CD8-positive, alpha-beta memory T cell (primary cell): ENCODE measurements at places on chromosomes 6 and 20. TPM values are rescaled to one million over a fixed set of nuclear protein-coding genes. Genes with fewer than 3 reads are reported as not detected.

DNA sequence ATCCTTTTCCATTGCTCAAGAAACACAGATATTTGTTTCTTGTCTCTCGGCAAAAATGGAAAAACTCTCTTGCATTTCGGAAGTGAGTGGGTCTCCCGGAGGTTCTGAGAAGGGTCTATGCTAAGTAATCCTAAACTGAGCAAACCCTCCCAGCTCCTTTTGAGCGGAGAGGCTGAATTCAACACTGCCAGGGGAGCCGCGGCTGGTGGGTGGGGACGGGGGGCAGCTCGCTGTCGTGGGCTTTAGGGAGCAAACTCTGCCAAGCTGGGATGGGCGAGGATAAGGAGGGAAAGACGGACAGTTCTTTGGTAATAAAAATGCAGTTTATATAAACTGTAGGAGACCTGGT is 211.4 kb downstream of the FOXC1 start:
- H3K4me3 ChIP-seq: no peak overlapping the region
- no peak overlapping the region for H3K27ac ChIP-seq
- H3K4me1 ChIP-seq: no peaks in the 10 kb centered on the region
- no peaks in the 10 kb centered on the region for H3K27me3 ChIP-seq
- no peak for DNase-seq

DNA sequence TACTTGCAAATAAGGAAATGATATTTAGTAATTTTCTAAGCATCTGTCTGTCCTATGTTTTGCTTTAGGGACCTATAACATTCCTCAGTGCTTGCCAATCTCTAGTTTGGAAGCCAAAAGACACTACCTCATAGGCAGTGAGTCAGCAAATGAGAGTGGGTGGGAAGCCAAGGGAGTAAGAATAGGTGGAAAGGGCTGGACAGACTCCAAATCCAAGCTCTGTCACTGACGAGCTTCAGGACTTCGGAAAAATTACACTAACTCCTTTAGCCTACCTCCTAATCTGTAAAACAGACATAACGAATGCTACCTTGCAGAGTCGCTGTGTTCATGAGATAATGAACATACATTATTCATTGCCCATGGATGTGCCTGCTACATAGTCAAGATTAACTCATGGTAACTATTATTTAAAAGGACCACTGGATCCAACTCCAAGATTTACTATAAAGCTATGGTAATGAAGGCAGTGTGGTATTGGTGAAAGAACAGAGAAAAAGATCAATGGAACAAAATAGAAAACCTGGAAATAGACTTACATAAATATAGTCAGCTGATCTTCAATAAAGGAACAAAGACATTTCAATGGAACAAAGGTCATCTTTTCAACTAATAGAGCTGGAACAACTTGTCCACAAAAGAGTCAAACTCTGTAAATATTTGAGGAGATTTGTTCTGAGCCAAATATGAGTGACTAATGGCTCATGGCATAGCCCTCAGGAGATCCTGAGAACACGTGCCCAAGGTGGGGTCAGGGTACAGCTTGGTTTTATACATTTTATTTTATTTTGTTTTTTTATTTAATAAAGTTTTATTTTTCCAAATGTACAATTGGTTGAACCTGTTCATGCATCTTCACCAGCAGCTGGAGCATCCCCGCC is 64.1 kb downstream of the FAM50B start:
- peaks cover 4% of the 10 kb centered on the region for H3K27me3 ChIP-seq
- no peaks in the 10 kb centered on the region for H3K36me3 ChIP-seq
- H3K4me3 ChIP-seq: no peak overlapping the region

- no peak for DNase-seq
- H3K27ac ChIP-seq: no peak overlapping the region
- no peaks in the 10 kb centered on the region for H3K27me3 ChIP-seq
- H3K4me3 ChIP-seq: no peak overlapping the region
- H3K36me3 ChIP-seq: peaks cover 10% of the 10 kb centered on the region
Measured at GRCh38 chr20:58450254-58450653, 61.2 kb downstream of the VAPB start.

DNA sequence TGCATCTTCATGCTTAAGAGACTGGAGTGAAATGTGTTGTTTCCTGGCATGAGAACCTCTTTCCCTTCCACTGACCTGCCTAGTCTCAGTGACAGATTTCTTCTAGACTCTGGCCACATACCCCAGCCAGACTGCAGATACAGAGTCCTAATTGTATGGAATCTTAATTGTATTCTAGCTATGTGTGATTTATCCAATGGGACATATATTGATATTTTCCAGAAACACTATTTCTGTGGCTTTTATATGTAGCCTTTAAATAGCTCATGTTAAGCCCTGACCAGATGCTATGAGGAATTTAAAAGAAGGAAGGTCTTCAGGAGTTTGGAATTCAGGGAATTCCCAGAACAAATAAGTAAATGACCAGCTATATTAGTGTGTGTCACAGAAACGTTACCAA is 99.0 kb downstream of the FIG4 start:
- no peak overlapping the region for H3K27ac ChIP-seq
- no peaks in the 10 kb centered on the region for H3K27me3 ChIP-seq
- no peak for DNase-seq

GRCh38 chr20:16548068-16548672 is 25.1 kb downstream of the KIF16B start:
- no peaks in the 10 kb centered on the region for H3K36me3 ChIP-seq
- no peak overlapping the region for H3K4me3 ChIP-seq
- H3K27ac ChIP-seq: no peak overlapping the region
- H3K4me1 ChIP-seq: no peaks in the 10 kb centered on the region
- no peaks in the 10 kb centered on the region for H3K27me3 ChIP-seq

DNA sequence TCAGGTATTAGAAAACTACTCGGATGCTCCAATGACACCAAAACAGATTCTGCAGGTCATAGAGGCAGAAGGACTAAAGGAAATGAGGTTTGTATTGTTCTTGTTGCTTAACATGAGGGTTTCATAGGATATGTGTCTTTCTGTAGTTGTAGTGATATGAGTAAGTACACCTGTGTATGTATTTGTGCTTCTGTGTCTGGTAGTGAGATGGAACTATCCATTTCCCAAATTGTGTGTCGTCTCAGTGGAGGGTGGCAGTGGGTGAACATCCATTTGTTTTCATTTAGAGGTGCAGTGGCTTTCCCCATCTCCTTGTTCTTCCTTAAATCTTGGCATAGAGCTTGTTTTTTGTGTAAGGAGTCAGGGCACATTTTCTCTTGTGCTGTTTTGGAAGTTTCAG is 8.2 kb downstream of the ASXL1 start:
- H3K4me1 ChIP-seq: peaks cover 69% of the 10 kb centered on the region
- H3K4me3 ChIP-seq: no peak overlapping the region
- DNase-seq: no peak

GRCh38 chr6:31308050-31308844 is 36.4 kb upstream of the HLA-C start:
- H3K27me3 ChIP-seq: peaks cover 3% of the 10 kb centered on the region
- H3K4me3 ChIP-seq: peak overlapping the region; percentile 57
- DNase-seq: peak; percentile 47
- H3K36me3 ChIP-seq: no peaks in the 10 kb centered on the region
- peaks cover 3% of the 10 kb centered on the region for H3K4me1 ChIP-seq
- no peak overlapping the region for H3K27ac ChIP-seq

GRCh38 chr6:130105996-130106704 is 87.8 kb downstream of the L3MBTL3 start:
- no peak for DNase-seq
- H3K27ac ChIP-seq: no peak overlapping the region
- H3K4me3 ChIP-seq: no peak overlapping the region
- H3K27me3 ChIP-seq: no peaks in the 10 kb centered on the region
- H3K36me3 ChIP-seq: no peaks in the 10 kb centered on the region
- H3K4me1 ChIP-seq: no peaks in the 10 kb centered on the region

GRCh38 chr6:40668203-40668602 is 81.0 kb upstream of the LRFN2 start:
- DNase-seq: no peak
- H3K36me3 ChIP-seq: no peaks in the 10 kb centered on the region
- H3K4me1 ChIP-seq: no peaks in the 10 kb centered on the region

DNA sequence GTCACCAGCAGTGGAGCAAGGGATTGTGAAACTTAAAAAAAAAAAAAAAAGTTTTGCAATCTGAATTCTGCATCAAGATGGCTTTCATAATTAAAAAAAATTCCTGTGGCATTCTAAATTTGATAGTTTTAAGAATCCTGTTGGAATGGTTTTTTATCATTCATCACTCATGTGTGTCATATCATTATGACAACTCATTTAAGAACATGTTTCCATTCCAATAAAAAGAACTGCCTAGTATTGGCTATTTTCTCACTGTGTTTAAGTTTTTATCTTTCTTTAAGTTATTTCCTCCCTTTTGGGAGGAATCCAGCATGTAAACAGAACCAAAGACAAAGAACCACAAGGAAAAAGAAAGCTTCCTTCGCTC is 26.2 kb upstream of the RHAG start:
- no peaks in the 10 kb centered on the region for H3K27me3 ChIP-seq
- DNase-seq: no peak
- H3K4me1 ChIP-seq: no peaks in the 10 kb centered on the region
- no peak overlapping the region for H3K27ac ChIP-seq

- no peak for DNase-seq
- peaks cover 13% of the 10 kb centered on the region for H3K27me3 ChIP-seq
- H3K4me3 ChIP-seq: no peak overlapping the region
- no peak overlapping the region for H3K27ac ChIP-seq
- no peaks in the 10 kb centered on the region for H3K4me1 ChIP-seq
Measured at GRCh38 chr6:166637812-166638572, 10.9 kb upstream of the RPS6KA2 start.

- H3K27ac ChIP-seq: no peak overlapping the region
- no peak overlapping the region for H3K4me3 ChIP-seq
- DNase-seq: no peak
- no peaks in the 10 kb centered on the region for H3K36me3 ChIP-seq
Measured at GRCh38 chr20:58149437-58150091, 78.9 kb downstream of the ANKRD60 start.

GRCh38 chr20:15550116-15550870 is 1023.0 kb downstream of the KIF16B start:
- DNase-seq: no peak
- H3K27me3 ChIP-seq: no peaks in the 10 kb centered on the region
- no peak overlapping the region for H3K27ac ChIP-seq

DNA sequence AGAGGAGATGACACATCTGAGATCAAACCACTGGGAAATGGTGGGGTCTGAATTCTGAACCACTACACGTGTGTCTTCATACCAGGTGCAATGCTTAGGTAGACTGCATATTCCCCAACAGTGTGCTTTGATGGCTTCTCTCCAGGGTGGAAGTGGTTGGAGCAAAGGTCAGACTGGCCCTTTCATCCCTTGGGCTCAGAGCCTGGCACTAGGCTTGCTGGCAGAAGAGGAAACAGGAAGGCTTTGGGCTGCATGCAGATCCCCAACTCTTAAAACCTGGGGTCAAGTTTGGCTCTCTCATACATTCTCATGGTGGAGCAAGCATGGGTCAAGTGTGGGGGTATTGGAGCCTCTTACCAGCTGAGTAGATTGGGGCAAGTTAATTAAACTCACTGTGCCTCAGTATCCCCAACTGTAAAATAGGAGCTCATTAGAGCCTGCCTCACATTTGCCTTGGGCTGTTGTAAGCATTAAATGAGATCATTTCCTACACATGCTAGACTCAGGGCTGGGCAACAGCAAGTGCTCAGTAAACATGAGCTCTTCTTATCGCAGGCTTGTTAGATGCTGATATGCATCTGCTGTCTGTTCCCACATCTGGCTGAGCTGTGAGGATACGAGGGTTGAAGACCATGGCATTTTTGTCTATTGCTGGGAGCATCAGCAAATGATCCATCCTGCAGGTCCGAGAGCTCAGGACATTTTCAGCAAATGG is 51.6 kb upstream of the FAM83D start:
- H3K27me3 ChIP-seq: no peaks in the 10 kb centered on the region
- H3K4me3 ChIP-seq: peak overlapping the region; percentile 61
- H3K36me3 ChIP-seq: no peaks in the 10 kb centered on the region
- DNase-seq: peak; percentile 33
- H3K4me1 ChIP-seq: peaks cover 72% of the 10 kb centered on the region

DNA sequence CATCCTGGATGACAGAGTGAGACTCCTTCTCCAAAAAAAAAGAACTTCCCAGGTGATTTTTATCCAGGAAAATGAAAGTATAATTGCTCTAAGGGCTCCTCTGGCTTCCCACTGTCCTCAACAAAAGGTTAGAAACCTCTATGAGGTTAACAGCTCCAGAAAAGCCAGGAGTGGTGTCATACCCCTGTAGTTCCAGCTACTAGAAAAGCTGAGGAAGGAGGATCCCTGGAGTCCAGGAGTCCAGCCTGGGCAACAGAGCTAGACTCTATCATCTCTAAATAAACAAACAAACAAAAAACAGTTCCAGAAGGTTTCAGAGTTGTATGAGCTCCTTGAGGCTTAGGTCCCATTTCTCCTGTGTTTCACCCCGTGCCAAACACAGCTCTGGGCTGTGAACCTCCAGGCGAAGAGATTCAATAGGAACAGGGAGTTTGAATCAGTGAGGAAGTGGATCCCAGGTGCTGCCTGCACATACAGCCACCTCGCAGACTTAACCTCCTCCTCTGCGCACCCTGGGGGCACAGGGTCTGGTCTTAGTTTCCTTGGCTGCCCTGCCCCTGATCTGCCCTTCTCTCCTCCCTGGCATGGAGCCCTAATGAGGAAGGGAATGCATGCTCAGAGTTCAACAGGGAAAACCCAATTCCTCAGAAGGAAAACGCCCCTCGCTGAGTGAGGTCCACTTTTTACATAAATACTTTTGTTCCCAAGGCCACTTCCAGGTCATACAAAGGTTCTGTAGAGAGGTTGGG is 31.0 kb downstream of the ZC3H12D start:
- no peak overlapping the region for H3K27ac ChIP-seq
- no peaks in the 10 kb centered on the region for H3K4me1 ChIP-seq
- peaks cover 12% of the 10 kb centered on the region for H3K36me3 ChIP-seq
- no peak for DNase-seq
- no peak overlapping the region for H3K4me3 ChIP-seq

GRCh38 chr20:46013322-46013828 is 4.7 kb downstream of the MMP9 start:
- peaks cover 52% of the 10 kb centered on the region for H3K27me3 ChIP-seq
- H3K27ac ChIP-seq: no peak overlapping the region
- DNase-seq: no peak
- H3K36me3 ChIP-seq: no peaks in the 10 kb centered on the region

- H3K36me3 ChIP-seq: no peaks in the 10 kb centered on the region
- H3K4me3 ChIP-seq: no peak overlapping the region
- no peaks in the 10 kb centered on the region for H3K27me3 ChIP-seq
- no peaks in the 10 kb centered on the region for H3K4me1 ChIP-seq
Measured at GRCh38 chr20:40676491-40677269, 12.4 kb downstream of the MAFB start.

DNA sequence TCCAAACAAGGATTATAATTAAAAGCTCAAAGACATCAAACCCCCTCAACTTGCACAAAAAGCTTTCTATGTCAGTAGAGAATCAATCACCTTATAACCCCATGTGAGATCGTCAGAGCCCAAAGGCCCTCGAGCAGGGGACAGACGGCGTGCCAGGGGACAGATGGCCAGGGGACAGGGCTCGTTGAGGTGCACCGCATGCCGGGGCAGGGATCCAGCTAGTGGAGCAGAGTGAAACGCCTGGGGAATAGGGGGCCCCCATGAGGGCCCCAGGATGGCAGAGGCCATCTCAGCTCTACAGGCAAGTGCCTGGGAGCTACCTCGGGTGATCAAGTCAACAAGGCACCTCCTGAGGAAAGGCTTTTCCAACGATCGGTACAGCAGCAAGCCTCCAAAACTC is 28.6 kb downstream of the DIDO1 start:
- peaks cover 24% of the 10 kb centered on the region for H3K4me1 ChIP-seq
- no peak overlapping the region for H3K27ac ChIP-seq
- H3K36me3 ChIP-seq: peaks cover 40% of the 10 kb centered on the region
- no peaks in the 10 kb centered on the region for H3K27me3 ChIP-seq

Gene PTPRK
- polyA plus RNA-seq: 0.74 TPM

Gene PRPH2
- 0.07 TPM for polyA plus RNA-seq

Gene AIG1
- 17.3 TPM for polyA plus RNA-seq

Gene ABHD16A
- 45.5 TPM for polyA plus RNA-seq

Gene PRR18
- polyA plus RNA-seq: not detected

Gene SLC18B1
- 14.7 TPM for polyA plus RNA-seq
